Hypothalamus (tissue), 51 donors: ENCODE measurements at places on chromosomes 1 and 21.

- DNase-seq, result no peak
These were observed 418.6 kb downstream of the MRPL39 start for GRCh38 chr21:25188677-25189079.

DNA sequence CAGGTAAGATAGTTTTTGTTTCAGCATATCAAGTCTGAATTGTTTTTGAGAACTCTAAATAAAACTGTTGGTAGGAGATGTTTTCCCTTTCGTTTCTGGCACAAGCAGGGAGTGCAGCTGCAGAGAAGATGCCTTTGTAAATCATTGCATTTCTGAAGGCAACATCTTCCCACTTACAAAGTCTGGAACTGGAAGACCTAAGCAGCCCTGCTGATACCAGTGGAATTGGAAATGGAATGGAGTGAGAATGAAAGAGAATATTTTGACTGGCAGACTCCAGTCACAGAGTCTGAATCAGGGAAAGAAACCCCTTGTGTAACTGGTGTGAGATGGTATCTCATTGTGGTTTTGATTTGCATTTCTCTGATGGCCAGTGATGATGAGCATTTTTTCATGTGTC lies 815.6 kb downstream of the LTN1 start:
- DNase-seq, result no peak

DNA sequence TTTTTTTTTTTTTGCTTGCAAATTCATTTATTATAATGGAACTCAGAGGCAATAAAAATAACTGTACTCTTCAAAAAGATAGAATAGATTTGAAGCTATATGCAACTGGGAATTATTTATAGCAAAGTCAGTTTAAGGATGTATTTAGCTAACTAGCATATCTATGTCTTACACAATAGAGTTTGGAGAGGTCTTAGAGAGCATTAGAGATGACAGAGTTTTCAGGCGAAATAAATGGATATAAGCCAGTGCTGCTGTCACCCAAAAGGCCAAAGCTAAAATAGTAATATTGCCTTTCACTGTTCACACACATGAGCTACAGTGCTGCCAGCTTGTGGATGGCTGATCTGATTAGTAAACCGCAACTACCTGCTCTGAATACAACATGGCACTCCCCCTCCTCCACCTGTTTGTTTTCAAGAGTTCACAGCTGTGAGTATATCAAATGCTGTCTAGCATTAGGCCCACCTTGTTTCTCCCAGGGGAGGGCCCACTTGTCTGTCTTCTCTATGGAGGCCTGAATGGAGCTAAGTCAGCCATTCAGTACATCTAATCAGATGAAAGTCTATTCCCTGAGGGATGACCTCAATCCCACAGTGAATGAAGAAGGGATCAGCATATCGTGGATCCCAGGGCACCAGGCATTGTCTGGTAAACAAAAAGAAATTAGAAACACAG lies 25.2 kb upstream of the SSX2IP start:
- no peak for DNase-seq

DNA sequence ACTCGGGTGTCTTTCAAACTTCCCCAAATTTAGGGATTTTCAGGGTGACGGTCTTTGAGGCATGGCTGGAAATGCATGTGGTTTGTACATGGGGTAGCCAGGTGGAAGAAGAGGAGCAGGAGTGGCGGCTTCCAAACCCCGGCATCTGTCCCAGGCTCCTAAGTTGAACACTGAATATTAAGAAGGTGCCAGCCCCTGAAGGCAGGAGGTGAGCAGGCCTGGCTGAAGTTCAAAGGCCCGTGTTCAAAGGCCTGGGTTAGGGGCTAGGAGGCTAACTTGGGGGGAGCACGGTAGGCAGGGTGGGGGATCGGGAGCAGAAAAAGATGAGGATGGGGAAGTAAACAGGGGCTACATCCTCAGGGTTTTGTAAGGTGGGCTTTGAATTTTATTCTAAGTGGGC lies 42.8 kb downstream of the ELK4 start:
- DNase-seq, result no peak

DNA sequence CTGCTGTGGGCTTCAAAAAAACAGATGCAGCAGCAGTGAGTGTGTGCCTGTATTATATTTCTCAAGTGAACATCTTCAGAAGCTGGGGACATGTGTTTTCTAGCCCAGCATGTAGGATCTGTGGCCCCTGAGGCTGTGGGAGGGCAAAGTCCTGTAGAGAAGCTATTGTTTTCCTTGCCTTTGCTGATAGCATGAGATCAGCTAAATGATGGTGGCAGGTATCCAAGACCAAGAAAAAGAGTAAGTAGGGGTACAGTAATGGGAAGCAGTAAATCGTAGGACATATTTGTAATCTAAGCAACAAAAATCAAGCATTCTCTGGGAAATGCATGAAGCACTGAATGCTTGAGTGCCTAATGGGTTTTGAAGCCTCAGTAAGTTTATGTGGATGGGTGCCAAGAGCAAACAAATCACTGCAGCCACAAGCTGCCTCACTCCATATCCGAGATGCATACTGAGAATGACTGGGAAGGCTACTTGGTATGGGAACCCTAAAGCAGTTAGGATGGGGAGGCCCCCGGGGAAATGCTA lies 98.3 kb downstream of the CD58 start:
- no peak for DNase-seq

DNA sequence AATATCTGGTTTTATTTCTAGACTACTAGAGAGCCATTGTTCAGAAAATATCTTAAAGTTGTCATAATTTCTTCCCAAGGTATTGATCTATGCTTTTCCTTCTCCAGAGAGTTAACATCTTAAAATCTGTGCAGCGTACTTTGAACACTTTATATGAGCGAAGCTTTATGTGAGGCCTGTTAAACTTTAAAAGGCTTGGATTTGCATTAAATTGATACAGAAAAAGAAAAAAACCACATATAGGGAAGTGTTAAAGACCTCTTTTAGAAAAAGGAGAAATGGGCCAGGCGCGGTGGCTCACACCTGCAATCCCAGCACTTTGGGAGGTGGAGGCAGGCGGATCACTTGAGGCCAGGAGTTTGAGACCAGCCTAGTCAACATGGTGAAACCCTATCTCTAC lies 59.2 kb upstream of the MORC3 start:
- DNase-seq, result no peak
